ENCODE measurements at places on chromosomes 7 and 10.

DNA sequence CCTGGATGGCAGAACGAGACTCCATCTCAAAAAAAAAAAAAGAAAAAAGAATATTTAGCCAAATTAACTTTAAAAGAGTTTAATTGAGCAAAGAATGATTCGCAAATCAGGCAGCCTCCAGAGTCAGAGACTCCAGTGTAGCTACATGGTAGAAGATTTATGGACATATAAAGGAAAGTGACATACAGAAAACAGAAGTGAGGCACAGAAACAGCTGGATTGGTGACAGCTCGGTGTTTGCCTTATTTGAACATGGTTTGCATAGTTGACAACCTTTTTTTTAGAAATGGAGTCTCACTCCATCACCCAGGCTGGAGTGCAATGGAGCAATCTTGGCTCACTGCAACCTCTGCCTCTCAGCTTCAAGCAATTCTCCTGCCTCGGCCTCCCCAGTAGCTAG, 35.2 kb upstream of the TNS3 start:
- no peak for DNase-seq

DNA sequence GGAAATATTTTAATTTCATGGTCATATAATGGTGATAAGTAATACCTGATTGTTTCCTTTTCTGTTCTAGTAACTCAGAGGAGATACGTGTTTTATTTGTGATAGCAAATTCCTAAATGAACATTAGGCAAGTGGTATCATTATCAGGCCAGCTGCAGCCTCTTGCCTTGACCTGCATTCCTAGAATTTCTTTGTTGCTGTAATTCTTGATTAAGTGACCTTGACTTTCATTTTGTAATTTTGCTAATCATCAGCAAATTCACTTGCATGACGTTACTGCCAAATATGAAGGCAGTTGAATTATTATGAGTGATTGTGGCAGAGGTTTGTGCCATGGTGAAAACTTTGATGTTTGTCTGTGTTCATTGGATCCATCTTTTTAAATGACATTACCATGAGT, 5.6 kb upstream of the AS3MT start:
- no peak for DNase-seq

DNA sequence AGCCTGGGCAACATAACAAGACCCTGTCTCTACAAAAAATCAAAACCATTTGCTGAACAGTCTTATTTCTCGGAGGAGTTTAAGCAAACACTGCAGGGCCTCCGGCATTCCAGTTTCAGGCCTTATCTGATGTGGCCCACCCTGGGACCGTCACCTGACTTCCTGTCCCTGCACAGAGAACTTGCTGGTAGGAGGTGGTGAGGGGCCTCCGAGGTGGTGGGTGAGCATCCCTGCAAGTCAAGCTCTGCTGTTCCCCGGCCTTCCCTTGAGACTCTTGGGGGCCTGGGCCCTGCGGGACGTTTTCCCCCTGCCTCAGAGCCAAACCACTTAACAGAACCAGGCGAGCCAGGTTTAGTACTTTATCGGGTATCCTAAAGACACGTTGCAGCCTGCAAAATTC, 44.5 kb upstream of the AP5Z1 start:
- no peak for DNase-seq

DNA sequence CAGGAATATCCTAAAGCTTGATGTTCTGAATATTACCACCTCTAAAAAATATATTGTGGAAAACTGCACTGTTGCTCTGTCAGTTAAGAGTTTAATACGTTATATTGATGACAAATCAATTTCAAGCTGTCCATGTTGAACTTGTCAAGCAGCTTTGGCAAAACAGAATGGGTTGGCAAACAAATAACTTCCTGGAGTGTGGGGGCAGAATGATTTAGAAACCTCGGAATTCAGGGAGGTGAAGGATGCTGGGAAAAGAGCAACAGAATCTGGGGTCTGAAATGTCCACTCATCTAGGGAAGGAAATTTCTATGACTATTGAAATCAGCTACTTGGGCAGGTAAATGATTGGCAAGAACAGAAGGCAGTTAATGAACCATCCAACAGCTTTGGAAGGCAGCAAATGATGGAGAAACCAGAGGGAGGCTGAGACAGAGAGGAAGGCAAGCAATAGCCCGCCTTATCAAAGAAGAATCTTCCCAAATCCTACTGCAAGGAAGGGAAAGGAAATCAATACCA, 95.1 kb upstream of the PALS2 start:
- DNase-seq, result no peak

- no peak for DNase-seq
Measured at GRCh38 chr10:14016011-14016536, 314.6 kb downstream of the FRMD4A start.

- peak; percentile 60 for DNase-seq
Measured at GRCh38 chr10:104254493-104255310, at the start of gene GSTO1. GSTO1 (plus strand) TSS chr10:104254892; CDS start chr10:104254929, 37 bp downstream.

- DNase-seq, result no peak
Measured at GRCh38 chr7:9091282-9091681, 657.9 kb downstream of the NXPH1 start.
